ENCODE measurements at places on chromosomes 16 and 17.

GRCh38 chr16:11049396-11050059, 105.2 kb downstream of the CLEC16A start:
- no peak for DNase-seq

DNA sequence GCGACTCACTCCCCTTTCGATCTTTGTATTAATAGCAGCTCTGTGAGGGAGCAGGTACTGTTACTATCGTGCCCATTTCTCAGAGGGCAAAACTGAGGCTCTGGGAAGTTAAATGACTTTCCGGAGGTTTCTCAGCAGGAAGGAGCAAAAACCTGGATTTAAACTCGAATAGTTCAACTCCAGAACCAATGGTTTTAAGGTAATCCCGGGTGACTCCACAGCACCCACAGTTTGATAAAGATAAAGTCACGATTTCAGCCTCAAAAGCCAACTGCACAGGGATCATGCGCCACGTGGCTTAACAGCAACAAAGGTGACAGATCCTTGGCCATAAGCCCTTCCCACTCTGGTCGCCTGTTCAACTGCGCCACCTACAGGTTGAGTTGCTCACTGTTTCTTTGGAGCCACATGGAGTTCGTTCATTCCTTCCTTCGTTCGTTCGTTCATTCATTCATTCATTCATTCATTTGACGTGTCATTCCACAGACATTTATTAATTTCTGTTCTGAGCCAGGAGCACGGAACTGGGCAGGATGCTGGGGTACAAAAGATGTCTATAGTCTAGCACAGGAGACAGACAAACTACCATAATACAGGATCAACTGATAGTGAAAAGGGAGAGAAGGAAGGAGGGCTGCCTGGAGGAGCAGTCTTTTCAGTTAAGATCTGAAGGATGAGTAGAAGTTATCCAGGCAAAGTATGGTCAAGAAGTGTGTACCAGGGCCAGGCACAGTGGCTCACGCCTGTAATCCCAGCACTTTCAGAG, 134.8 kb downstream of the HS3ST2 start:
- peak; percentile 54 for DNase-seq

- peak; percentile 24 for DNase-seq
Observed at GRCh38 chr17:21019976-21020586, 22.7 kb downstream of the USP22 start.

- no peak for DNase-seq
Observed at GRCh38 chr16:53905028-53905427, 201.1 kb downstream of the FTO start.

DNA sequence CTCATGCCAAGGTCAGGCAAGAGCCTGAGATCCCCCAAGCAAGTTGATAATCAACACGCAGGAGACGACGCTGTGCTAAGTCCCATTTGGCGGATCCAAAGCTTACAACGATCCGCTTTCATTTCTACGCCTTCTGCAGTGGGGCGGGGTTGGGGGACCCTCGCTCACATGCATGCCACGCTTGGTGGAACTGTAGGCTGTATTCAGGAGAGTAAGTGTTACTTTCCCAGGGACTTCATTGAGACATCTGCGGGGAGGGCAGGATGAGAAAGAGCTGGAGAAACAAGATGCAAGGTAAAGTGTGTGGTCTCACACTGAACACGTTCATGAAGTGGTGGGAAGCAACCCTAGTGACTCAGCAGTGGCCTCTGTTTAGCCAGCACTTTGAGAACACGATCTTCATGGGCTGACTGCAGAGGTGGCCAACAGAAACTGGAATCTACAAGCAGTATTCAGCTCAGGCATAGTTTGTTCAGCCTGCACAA, 100.5 kb downstream of the XYLT1 start:
- no peak for DNase-seq

- no peak for DNase-seq
Observed at GRCh38 chr16:73040136-73040535, 7.8 kb downstream of the ZFHX3 start.

DNA sequence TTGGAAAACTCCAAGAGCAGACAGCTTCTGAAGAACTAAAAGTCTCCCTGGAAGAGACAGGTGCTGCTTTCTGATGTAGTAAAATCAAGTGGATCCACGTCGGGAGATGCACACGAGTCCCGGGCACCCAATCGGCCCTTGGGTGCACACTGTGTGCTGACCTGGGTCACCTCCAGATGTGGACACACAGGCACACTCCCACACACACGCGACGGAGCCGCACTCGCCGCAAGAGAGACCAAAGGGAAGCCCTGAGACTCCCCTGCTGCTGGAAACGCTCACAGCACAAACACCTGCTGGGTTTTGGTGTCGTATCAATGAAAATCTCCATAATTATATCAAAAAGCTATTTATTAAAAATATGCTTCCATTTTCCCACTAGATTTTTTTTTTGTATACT, 94.2 kb downstream of the ANKRD11 start:
- no peak for DNase-seq

GRCh38 chr17:78258323-78259191, 27.1 kb downstream of the TMEM235 start:
- peak; percentile 66 for DNase-seq

- DNase-seq = no peak
Observed at GRCh38 chr16:79639576-79640311, 39.2 kb upstream of the MAF start.

GRCh38 chr17:65467156-65467555, 94.3 kb downstream of the AXIN2 start:
- no peak for DNase-seq

DNA sequence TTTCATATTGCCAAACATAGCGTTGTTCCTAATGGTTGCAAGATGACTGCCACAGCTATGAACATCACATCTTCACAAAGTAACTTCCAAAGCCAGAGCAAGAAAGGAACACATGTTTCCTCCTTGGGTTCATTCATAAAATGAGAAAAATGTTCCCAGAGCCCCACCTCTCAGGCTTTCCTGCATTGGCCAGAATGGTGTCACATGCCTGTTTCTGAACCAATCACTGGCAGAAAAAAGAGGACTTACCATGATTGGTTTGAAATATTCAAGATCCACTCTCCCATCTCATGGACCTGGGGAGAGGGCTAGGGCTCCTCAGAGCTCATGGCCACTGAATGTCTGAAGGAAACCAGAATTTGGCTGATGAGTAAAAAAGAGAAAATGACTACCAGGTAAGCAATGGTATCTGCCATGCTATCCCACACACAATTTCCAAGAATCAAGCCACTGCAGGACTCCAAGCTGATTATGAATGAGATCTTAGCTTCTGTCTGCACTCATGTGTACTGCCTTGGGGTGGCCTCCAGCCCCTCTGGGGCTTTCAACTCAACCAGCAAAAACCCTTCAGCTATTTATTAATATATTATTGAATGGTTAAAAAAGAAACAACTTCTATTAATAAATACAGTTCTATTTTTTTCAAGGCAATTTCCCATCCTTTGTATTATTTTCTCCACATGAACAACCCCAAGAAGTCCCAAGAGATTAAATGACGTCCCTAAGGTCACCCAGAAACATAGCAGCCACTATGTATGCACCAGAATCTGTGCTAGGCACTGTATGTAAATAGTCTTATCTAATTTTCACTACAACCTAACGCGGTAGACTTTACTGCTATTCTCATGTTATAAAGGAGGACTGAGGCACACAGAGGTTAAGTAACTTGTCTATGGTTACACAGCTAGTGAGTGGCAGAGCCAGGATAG, 61.4 kb upstream of the TMC5 start:
- DNase-seq = no peak

- no peak for DNase-seq
Observed at GRCh38 chr17:14297161-14297851, 3.6 kb upstream of the HS3ST3B1 start.

DNA sequence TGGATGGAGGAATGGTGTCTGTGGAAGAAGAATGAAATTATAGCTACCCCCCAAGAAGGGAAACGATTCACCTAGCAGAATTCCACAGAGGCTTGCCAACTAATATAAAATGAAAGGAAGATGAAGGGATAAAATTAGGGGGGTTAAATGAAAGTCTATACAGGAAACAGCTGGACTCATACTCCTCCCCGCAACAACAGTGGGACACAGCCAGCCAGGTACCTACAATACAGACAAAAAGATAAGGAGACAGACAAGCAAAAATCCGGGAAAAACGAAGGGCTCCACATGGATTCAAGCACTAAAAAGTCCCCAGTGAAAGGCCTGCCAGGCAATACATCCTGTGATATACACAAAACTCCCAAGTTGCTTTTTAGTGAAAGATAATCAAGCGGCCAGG, 47.9 kb downstream of the CACNG1 start:
- DNase-seq = no peak

- DNase-seq = no peak
Observed at GRCh38 chr17:27341041-27341471, 47.1 kb downstream of the WSB1 start.

GRCh38 chr16:89934611-89935553, 11.7 kb downstream of the TUBB3 start:
- no peak for DNase-seq

GRCh38 chr17:40340880-40341807, 23.4 kb downstream of the GJD3 start:
- peak; percentile 83 for DNase-seq

- DNase-seq = no peak
Observed at GRCh38 chr17:50934161-50934560, 68.0 kb upstream of the TOB1 start.

- no peak for DNase-seq
Observed at GRCh38 chr17:78496311-78496710, 80.9 kb downstream of the DNAH17 start.

- DNase-seq = peak; percentile 57
Observed at GRCh38 chr17:78168903-78169793, 767 bp downstream of the SYNGR2 start.

- peak; percentile 35 for DNase-seq
Observed at GRCh38 chr17:1714980-1715802, 5.0 kb upstream of the TLCD2 start.

DNA sequence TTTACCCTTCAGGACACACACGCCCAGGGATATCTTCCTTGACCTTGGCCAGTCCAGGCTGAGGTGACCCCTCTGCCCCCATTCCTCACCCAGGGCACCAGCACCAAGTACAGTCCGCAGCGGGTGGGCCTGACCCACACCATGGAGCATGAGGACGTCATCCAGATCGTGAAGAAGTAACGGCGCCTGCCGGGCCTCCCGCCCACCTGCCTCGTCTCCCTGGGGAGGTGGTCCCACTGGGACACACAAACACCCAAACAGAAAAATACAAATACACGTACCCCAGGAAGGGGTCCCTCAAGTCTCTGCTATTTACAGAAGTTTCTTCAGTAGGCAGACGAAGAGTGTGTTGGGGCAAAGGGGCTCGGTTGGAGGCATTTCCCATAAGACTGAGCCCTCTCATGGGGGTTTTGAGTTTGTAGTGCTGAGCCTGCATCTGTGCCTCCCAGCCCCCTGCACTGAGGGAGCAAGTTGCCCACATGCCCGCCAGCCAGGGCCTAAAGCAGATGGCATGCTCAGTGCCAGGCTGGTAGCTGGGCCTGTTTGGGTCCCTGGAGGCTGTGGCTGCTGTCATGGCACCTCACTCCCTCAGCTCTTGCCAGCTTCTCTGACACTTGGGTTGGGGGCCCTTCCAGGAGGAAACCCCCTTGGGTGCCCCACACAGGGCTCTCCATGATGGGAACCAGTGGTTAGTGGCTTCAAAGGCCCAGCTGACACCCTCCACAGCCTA, 1.3 kb upstream of the MYO15A start:
- no peak for DNase-seq

Data from activated T-cell treated with anti-CD3 and anti-CD28 coated beads for 48 hours (primary cell).